H9 (cell line): ENCODE measurements at places on chromosomes 3 and 15.
A peak's percentile ranks its signal among the peaks of the same experiment; 100 is the strongest.

DNA sequence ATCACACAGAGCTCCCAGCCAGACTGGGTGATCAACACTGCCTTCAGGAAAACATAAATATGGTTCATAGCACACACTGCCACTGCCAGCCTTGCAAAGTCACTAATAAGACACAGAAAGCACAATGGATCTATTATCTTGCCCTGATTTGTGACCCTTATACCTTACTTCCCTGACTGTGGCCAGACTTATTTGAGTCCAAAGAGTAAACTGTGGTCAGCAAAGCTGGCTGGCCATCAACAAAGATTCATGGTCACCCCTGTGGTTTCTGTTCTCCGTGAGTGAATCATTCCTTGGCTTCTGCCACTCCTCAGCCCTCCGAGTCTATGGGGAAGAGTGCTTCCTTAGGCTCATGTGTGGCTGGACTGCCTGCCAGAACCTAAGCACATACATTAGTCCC lies 437.7 kb downstream of the RAP2B start:
- no peak overlapping the region for H3K27ac ChIP-seq
- H3K36me3 ChIP-seq = no peaks in the 10 kb centered on the region
- no peak overlapping the region for H3K4me3 ChIP-seq
- no peaks in the 10 kb centered on the region for H3K4me1 ChIP-seq
- no peaks in the 10 kb centered on the region for H3K27me3 ChIP-seq
- DNase-seq = no peak

GRCh38 chr3:52028572-52028971 lies 27.8 kb downstream of the DUSP7 start:
- H3K4me1 ChIP-seq = no peaks in the 10 kb centered on the region
- no peak overlapping the region for H3K27ac ChIP-seq
- H3K4me3 ChIP-seq = no peak overlapping the region
- no peaks in the 10 kb centered on the region for H3K27me3 ChIP-seq
- no peak for DNase-seq

DNA sequence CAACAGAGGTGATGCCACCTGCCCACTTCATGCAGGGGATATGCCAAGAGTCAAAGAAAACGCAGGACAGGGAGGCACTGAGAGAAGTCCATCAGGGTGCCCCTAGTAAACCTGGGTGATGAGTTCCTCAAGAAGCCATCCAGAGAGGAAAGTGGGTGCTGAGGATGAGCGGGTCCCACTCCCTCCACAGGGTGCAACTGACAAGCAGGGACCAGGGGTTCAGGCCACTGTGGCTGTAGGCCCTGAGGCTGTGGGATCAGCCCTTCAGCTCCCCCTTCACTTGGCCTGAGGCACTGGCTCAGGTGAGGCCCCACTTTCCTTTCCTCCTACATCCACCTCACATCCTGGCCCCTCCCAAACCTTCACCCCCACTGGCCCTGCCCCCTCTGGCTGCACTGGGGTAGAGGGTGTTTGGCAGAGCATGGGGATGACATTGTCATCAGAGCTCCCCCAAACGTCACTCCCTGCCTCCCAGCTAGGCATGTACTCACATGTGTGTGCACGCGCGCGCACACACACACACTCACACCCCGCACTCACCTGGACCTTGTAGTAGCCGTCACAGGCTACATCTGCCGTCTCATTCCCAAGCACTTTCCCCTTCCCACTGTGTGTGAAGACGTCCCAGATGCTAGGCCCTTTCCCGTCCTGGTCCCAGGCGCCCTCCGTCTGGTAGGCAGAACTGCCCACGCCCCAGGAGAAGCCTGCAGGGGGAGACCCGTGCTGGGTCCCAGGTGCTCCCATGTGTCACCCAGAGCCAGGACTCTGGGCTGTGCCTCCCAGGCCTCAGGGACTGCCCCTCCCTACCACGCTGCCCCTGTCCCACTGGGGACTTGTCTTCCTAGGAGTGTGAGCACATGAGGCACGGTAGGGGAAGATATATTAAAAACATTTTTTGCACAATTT lies 1.4 kb downstream of the LCTL start:
- no peaks in the 10 kb centered on the region for H3K27me3 ChIP-seq
- H3K4me1 ChIP-seq = peaks cover 2% of the 10 kb centered on the region; the same call in 1 of the 2 replicates
- no peak overlapping the region for H3K4me3 ChIP-seq
- no peak overlapping the region for H3K27ac ChIP-seq
- peak; percentile 62 for DNase-seq

DNA sequence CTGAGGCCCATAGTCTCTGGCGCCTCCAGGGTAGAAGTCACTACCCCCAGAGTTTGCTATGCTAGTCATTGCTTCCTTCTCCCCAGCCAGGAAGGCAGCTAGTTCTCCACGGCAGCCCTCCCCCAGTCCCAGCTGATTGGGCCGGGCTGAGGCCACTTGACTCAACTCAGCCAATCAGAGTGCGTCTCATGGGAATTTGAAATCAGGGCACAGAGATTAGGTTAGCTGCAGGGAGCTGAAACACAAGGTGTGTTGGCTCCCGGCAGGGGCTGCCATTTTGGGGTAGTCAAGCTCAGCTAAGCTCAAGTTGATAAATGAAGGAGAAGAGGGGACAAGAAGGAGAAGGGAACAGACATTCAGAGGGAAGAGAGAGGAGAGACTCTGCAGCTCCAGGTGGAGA lies 32.8 kb downstream of the LINGO1 start:
- H3K4me1 ChIP-seq = peaks cover 6% of the 10 kb centered on the region; the same call in 1 of the 2 replicates
- peak; percentile 85 for DNase-seq
- no peak overlapping the region for H3K27ac ChIP-seq
- no peaks in the 10 kb centered on the region for H3K36me3 ChIP-seq
- no peaks in the 10 kb centered on the region for H3K27me3 ChIP-seq

DNA sequence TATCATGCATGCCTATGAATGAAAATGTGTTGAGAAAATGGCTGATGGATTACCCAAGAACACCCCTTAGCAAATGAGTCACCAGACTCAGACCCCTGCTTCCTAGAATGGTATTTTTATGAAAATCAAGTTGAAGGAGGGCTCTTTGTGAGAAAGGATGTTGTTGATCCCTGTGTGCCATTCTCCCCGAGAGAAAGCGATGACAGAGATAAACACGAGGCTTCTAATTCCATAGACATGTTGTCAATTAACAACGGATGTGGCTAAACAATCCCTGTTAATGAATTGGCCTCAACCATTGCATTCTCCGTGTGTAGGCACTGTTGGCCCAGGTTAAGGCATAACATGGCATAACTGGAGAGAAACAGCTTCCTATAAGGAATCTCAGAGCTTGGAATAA lies 5.8 kb upstream of the OXTR start:
- H3K36me3 ChIP-seq = no peaks in the 10 kb centered on the region
- H3K27me3 ChIP-seq = no peaks in the 10 kb centered on the region
- DNase-seq = no peak
- no peak overlapping the region for H3K27ac ChIP-seq
- no peak overlapping the region for H3K4me3 ChIP-seq
- H3K4me1 ChIP-seq = peaks cover 2% of the 10 kb centered on the region; the same call in 1 of the 2 replicates

DNA sequence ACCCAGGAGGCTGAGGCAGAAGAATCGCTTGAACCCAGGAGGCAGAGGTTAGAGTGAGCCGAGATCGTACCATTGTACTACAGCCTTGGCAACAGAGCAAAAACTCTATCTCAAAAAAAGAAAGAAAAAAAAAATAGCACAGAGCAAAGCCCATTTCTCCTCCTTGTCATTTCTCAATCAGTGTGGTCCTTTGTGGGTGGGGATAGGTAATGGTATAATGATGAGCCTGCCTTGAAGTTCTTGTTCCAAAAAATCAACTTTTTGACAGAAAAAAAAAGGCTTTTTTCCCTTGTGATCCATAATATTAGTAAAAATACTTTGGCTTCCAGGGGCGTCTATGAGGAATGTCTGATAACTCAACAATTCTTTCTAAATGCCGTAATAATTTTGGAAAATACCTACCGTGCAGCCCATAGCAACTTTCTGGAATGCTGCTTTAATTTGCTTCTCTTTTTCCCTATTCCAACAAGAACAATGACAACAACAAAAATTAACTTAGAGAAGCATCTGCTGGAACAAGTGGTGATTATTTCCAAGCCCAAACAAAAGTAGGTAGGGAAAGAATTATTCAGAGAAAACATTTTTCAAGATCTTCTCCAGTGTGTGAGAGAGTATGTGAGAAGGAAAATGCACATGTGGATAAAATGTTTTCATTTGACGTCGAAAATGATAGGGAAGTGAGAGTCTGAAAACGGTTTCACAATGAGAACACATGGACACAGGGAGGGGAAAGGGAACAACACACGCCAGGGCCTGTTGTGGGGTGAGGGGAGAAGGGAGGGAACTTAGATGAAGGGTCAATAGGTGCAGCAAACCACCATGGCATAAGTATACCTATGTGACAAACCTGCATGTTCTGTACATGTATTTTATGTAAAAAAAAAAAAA lies 337.8 kb downstream of the RBMS3 start:
- no peaks in the 10 kb centered on the region for H3K4me1 ChIP-seq
- no peaks in the 10 kb centered on the region for H3K27me3 ChIP-seq
- DNase-seq = no peak
- no peaks in the 10 kb centered on the region for H3K36me3 ChIP-seq
- no peak overlapping the region for H3K27ac ChIP-seq

DNA sequence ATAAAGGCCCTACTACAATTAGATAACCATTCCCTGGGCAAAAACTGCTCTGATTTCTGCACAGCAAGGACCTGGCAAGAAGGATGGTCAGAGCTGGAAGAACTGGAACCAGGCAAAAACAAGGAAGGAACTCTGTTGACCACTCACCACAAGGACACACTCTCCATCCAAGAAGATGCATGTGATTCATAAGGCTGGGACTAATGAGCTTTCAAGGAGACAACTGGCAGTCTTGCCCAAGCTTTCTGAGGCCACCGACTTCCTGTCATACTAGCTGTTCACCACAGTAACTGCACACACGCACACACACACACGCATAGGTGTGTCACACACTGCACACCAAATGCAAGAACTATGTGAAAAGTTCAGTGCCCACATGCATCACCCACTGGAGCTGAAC lies 256.6 kb downstream of the OCA2 start:
- H3K36me3 ChIP-seq = no peaks in the 10 kb centered on the region
- no peak overlapping the region for H3K27ac ChIP-seq
- no peak overlapping the region for H3K4me3 ChIP-seq
- no peaks in the 10 kb centered on the region for H3K4me1 ChIP-seq
- DNase-seq = no peak
- no peaks in the 10 kb centered on the region for H3K27me3 ChIP-seq

DNA sequence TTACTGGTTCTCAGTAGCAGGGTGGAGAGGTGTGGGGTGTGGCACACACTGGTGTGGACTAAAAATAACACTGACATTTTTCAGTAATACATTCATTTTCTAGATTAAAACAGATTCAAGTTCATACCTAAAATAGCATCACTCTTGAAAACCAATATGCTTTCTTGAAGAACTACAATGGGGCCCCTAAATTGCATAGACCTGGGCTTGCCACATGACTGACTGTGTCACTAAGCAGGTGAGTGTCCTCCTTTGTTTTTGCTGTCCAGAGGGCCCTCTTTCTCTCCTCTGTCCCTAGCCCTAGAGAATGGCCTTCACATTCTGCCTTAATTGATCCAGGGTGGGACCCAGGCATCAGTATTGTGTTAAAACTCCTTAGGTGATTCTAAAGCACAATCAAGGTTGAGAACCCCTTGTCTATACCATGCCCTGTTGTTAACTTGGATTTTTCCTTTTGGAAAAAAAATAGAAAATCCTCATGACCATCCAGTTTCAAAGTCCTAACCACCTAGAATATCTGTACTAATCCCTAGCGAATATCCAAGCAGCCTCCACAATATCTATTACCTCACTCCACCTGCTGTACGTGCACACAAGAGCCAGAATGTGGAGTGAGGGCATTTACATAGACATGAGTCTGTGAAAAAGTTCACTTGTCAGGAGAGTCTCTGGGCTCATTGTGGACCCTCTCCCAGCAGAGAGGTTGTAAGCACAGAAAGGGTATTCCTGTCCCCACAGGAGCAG lies 18.7 kb upstream of the TMEM41A start:
- H3K4me1 ChIP-seq = no peaks in the 10 kb centered on the region
- H3K4me3 ChIP-seq = no peak overlapping the region
- DNase-seq = no peak
- H3K27ac ChIP-seq = no peak overlapping the region
